ENCODE measurements at places on chromosomes 11 and 22.

GRCh38 chr11:46210133-46210636, 67.3 kb upstream of the CREB3L1 start:
- no peak for DNase-seq

GRCh38 chr11:1008001-1008802, 28.3 kb downstream of the MUC6 start:
- no peak for DNase-seq

DNA sequence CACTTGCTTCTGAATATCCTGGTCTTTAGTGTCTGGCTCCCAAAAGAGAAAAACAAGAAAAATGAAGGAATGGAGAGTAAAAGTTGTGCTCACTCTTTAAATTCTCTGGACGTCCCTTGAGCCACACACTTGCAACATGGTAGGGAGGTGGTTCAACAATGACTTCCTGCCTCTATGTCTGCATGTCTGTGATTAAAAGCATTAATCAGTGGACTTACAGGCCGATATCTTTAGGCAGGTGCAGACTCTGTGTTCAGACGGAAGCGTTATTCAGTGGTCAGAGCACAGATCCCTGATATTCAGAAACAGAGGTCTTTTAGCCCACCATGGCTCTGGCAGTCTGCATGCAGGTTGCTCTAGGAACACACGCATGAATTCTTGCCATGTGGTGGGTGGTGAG, 1920.0 kb upstream of the RAG2 start:
- no peak for DNase-seq

- DNase-seq = no peak
Observed at GRCh38 chr22:32389685-32390084, 22.4 kb downstream of the RTCB start.

DNA sequence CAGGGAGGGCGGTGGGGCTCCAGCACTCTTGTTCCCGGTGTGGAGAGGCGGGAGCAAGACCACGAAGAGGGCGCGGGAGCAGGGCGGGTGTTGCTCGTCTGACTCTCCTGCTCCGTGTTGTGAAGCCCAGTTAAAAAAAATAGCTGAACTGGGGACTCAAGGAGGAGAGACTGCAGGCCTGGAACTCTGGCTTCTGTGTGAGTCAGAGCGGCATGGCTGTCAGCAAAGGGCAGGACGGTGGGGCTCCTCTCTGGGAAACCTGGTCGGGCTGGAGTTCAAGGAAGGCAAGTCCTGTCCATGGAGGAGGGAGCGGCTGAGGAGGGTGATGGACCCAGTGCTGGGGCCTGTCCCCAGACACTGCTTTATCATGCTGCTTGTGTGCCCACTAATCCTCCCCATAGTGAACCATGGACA, 152.3 kb downstream of the FEZ1 start:
- DNase-seq = no peak

DNA sequence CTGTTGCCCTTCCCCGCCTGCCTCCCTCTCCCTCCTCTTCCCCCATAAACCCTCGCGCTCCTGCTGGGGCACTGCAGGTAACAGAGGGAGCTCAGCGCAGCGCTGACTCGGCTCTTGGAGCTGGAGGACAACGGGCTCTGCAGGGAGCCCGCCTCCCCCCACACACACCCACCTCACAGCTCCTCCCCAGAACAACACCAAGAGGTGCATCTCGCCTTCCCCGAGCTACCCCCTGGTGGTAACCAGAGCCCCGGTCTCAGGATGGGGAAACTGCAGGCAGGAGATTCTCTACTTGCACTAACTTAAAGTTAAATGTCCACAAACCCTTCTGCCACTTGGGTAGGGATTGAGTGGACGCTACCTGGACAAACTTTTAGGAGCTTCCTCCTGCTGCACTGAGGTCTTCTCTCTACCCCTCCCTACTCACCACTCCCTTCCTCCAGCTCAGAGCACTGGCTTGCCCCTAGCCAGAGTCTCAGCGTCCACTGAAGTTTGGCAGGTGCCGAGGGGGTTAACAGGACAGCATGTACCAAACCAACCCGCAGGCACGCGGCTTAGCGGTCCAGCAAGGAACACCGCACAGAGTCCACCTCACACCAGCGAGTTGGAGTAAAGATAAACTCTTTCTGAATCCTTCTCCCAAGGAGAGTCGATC, 4.0 kb upstream of the SCN4B start:
- DNase-seq = no peak

DNA sequence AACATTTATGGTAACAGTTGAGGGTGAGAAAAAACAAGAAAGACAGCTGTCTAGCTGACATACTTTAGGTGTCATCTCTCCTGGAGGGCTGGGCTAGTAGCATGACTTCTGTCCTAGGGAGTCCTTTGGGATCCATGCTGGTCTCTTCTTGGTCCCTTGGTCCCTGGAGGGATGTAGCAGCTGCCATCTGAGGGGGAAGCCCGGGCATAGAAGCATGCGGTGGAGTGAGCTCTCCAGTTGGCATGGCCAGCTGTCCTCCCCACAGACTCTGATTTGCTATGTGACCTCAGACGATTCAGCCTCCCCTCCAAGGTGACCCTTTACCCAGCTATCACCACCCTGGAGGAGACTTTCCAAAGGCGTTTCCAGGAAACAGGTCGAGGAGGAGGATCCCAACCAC, 28.7 kb downstream of the POU2F3 start:
- DNase-seq = no peak

DNA sequence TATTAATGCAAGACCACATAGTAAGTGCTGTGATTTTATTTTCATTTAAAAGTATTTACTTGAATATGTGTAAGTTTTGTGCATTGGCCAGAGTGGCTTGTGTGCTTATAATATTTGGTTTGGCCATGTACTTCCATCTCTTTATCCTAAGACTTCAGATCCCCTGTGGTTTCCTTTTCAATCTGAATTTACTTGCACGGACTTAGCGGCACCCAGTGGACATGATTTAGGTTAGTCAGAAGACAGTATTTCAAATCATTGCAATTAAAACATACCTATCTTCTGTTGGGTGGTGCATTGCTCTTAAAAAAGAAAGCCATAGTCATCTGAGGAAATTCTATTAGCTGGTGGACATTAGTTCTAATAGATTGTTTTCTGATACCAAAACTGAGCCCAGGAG, 30.7 kb downstream of the PIWIL4 start:
- no peak for DNase-seq

DNA sequence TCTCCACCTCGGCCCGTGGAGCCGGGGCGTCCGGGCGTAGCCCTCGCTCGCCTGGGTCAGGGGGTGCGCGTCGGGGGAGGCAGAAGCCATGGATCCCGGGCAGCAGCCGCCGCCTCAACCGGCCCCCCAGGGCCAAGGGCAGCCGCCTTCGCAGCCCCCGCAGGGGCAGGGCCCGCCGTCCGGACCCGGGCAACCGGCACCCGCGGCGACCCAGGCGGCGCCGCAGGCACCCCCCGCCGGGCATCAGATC, 439 bp downstream of the YAP1 start:
- DNase-seq = no peak
